CD4-positive, alpha-beta T cell treated with Interleukin-1 beta for 1 hour (primary cell): ENCODE measurements at places on chromosomes 7 and 10.

DNA sequence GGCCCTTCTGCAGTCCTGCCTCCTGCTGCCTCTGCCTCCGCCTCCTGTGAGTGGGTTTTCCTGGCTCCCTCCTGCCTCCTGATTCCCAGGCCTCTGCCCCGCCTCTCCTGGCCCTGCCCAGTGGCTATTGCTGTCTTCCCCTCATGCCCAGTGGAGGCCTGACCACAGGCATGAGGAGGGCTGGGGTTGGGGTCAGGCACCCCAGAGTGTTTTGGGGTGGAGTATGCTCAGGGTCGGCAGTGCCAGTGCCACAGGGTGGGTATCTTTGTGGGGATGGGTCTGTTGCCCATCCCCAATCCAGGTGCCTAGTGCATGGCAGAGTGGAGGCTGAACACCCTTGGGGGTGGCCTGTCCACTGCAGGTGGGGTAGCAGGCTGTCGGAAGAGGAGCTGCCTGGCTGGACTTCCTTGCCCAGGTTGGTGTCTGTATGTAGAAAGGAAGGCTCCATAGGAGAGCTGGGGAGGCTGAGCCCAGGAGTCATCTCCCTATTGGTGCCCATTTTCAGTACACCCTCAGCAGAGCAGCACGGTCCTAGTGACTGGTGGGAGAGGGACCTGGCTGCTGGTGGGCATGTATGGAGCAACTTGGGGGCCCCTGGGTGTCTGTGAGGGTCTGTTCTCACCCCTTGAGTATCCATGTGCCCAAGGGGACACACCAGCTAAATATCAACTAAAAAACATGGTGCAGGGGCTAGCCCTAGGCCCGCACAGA is 62.2 kb downstream of the ARHGAP22 start:
- DNase-seq: no peak

GRCh38 chr7:8295638-8296361 is 33.8 kb upstream of the ICA1 start:
- peak; percentile 67 for DNase-seq

- peak; percentile 56 for DNase-seq
Measured at GRCh38 chr7:87797798-87798403, 78.3 kb downstream of the SLC25A40 start.

DNA sequence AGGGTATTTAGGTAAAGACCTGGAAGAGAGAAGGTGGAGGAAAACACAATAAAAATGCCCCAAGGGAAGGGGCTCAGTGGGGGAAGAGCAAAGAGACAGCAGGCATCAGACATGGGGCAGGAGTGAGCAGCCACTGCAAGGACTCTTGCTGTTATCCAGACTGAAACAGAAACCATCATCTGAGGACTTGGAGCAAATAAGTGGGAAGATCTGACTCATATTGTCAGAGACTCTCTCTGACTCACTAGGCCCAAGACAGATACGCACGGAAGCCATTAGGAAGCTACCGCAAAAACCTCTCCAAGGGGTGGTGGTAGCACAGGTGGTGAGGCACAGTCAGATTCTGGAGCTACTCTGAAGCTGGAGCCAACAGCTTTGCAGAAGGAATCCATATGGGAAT is 110.7 kb downstream of the RNF32 start:
- DNase-seq: no peak

- DNase-seq: no peak
Measured at GRCh38 chr10:11183015-11183414, 165.3 kb downstream of the CELF2 start.

DNA sequence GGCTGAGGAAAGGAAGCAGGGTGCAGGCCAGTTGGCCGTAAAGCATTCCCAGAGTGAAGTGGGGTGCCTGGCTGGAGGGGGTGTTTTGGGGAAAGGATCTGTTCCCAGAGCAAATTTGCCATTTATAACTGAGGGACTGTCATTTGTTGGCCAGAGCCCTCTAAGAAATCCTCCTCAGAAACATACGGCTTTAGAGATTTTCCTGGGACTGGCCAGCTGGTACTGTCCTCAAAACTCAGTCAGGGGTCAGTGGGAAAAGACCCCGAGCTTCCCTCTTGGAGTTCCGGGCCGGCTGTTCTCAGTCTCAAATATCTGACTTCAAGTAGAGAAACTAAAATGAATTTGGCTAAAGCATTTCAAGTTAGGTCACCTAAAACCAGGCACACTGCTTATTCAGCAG is 55.9 kb downstream of the ETV1 start:
- no peak for DNase-seq

DNA sequence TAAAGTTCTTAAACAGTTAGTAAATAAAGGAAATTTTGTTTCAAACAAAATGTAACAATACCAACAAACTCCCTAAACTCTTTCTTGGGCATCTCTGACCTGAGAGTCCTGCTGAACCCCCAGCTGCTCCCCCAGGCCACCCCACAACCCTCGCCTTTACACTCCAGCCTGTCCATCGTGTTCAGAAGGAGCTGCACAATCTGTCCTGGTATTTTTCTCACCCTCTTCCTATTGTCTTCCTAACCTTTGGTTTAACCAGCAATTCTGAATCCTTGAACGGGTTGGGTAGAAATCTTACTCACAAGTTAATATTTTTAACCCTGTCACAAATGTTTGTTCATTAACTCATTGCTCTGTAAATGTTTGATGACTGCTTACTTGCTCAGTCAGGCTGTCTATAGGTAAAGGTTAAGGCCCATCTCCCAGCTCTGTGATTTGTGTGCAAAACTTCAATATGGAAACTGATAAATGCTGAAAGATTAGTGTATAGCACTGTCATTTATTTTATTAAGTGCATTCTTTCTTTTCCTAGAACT is 16.8 kb downstream of the SFRP4 start:
- DNase-seq: no peak

DNA sequence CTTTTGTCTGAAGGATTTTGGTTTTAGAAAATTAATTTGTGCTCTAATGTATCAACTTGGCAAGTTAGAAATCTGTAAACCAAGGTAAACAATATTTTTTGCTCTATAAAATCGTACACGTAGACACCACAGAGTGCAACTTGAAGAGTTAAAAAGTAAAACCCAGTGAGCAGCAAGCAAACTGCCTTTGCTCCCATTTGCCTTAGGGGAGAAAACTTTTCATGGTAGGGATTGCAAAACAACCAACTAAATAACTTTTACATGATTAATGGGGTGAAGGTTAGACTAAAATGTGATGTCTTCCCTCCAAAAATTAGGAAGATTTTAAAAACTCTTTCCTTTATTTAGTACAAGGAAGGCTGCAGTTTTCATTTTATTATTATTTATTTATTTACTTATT is 224.2 kb upstream of the LYZL1 start:
- DNase-seq: no peak

GRCh38 chr7:41773756-41774155 is 70.9 kb upstream of the INHBA start:
- no peak for DNase-seq

- DNase-seq: peak; percentile 79
Measured at GRCh38 chr10:96229568-96230030, 41.8 kb downstream of the BLNK start.

- DNase-seq: no peak
Measured at GRCh38 chr10:33965795-33966581, 631.5 kb upstream of the NRP1 start.

- DNase-seq: no peak
Measured at GRCh38 chr10:29005988-29006387, 282.9 kb upstream of the LYZL1 start.

DNA sequence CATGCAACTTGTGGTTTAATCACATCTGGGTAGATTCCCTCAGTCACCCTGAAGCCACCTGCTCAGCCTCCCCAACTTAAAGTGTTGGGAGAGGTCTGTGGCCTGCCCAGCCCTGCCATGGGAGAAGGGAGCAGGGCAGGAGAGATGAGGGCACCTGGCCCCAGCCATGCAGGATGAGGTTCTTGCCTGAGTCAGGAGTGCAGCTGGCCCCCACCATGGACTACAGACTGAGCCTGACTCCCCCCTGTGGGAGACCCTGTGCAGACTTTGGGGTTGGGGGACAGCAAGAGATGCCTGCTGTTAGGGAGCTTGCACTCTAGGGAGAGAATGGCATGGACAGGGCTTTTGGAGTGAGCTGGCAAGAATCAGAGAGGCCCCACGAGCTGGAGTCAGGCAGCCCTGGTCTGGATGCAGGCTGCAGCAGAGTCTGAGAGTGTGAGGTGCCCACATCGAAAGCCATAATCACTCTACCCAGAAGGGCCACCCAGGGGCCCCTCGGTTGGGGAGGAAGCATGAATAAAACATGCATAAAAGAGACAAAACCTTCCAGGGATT is 34.7 kb upstream of the DPYSL4 start:
- DNase-seq: no peak

DNA sequence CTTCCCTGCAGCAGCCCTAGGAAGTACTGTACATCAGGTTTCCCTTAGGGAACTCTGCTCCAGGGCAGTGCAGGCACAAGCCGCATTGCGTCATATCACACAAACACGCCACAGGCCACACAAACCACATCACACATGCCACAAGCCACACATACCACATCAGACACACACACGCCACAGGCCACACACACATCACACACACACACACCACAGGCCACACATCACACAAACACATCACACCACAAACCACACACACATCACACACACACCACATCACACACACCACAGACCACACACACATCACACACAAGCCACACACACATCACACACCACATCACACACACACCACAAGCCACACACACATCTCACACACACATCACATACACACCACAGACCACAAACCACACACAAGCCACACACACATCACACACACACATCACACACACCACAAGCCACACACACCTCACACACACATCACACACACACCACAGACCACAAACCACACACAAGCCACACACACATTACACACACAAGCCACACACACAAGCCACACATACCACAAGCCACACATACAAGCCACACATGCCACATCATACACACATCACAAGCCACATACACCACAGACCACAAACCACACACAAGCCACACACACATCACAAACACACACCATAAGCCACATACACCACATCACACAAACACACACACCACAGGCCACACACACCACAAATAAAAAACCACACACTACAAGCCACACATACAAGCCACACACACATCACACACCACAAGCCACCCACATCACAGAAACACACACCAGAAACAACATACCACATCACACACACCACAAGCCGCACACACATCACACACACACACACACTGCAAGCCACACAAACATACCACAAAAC is 53.4 kb downstream of the TMEM209 start:
- peak; percentile 62 for DNase-seq

GRCh38 chr10:119535305-119535704 is 7.2 kb downstream of the RGS10 start:
- no peak for DNase-seq

DNA sequence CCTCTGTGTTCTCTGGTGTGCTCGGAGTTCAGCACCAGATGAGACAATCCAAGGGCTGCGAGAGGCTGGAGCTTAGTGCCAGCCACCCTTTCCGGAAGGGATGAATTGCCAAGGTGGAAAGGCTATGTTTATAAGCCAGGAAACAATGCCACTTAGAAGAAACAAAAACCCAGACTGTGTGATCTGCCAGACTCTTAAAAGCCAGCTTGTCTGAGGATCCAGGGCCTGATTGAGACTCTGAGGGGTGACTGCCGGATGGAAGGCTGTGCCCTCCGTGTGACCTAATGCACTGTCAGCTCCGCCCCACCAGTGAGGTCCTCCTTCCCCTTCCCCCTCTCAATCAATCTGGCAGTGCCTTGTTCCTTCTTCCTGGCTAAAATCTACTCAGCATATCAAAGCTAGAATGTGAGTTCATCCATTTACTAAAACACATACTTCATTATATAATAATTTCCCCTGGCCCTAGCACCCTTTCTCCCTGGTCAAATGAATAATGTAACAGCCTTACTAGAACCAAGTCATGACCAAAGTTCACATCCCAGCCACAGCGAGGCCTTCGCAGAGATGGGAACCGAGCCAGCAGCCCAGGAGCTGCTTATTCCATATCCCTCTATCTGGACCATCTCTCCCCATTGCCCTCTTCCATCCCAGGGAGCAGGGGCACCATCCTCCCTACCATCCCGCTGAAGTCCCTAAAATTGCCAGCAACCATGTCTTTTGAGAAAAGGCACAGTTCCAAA is 25.5 kb downstream of the FAM107B start:
- no peak for DNase-seq
